Activated CD8-positive, alpha-beta T cell treated with anti-CD3 and anti-CD28 coated beads for 36 hours (primary cell): ENCODE measurements at places on chromosomes 6 and 20. TPM values are rescaled to one million over a fixed set of nuclear protein-coding genes. Genes with fewer than 3 reads are reported as not detected.

DNA sequence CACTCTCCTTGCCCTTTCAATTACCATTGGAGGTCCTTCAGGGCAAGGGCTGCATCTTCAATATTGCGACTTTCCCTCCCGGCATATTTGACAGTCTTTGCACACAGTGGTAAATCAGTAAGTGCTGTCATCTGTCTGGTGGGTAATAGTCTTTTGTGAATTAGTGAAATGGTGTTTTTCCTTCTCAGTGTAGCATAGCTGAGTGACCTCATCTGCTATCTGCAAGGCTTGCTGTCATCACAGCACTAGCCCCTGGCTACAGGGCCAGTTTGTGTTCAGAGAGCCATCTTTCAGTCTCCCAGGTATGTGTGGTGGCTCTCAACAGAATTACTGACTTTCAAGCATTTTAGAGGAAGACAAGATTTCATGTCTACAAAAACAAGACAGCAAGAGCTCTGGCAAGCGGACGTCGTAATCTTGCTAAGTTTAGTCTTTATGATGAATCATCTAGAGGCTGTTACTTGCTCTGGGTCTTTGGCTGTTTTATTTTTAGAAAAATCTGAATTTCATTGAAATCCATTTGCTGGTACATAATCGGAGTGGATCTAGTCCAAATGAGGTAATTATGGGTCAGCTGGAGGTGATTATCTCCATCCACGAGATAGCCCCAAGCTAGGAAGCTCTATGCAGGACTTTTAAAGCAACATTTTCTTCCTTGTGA, 528.9 kb downstream of the EPM2A start:
- no peak for DNase-seq

DNA sequence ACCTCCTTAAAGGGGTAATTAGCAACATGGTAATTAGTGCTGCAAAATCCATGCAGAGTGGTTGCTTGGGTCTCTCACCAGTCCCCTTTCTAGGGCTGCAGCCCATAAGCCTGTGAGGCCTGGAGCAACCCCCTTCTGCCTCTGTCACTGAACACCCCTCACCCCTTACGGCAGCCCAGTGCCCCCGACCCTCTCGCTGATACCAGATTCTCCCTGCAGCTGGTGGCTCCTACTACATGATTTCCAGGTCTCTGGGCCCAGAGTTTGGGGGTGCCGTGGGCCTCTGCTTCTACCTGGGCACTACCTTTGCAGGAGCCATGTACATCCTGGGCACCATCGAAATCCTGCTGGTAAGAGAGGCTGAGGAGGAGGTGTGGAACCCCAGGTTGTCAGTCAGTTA, 8.0 kb downstream of the SLC12A5 start:
- DNase-seq = no peak

GRCh38 chr20:63020681-63021080, 13.9 kb upstream of the BHLHE23 start:
- no peak for DNase-seq

GRCh38 chr20:37977338-37977737, 55.9 kb downstream of the TTI1 start:
- DNase-seq = peak; percentile 5

The SFTA2 gene
- not detected for total RNA-seq

The SIRPA gene
- total RNA-seq = 0.09 TPM

GRCh38 chr6:62808565-62809293, 402.5 kb upstream of the FKBP1C start:
- DNase-seq = no peak

The CD93 gene
- total RNA-seq = 0.11 TPM

DNA sequence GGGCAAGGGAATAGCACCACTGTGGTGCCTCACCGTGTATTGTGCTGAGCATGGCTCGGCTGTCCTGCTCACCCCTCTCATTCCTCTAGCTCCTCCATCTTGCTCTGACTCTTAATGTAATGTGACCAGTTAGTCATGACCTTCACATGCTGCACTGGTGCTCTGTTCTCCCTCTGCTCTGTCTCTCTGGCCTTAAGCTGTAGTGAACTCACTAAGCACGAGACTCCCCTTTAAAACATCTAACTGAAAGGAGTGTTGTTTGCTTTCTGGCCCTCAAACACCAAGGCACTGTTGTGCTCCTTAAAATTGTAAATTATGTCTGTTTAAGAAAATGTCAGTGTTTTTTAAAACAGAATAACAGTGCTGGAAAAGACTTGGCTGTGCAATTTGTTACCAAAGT, 140.4 kb downstream of the HDGFL1 start:
- no peak for DNase-seq

The PKIB gene
- 0.90 TPM for total RNA-seq

- no peak for DNase-seq
These were observed 329.6 kb downstream of the GRIK2 start for GRCh38 chr6:101722991-101723579.

GRCh38 chr20:47710665-47711045, 74.6 kb downstream of the SULF2 start:
- DNase-seq = no peak

DNA sequence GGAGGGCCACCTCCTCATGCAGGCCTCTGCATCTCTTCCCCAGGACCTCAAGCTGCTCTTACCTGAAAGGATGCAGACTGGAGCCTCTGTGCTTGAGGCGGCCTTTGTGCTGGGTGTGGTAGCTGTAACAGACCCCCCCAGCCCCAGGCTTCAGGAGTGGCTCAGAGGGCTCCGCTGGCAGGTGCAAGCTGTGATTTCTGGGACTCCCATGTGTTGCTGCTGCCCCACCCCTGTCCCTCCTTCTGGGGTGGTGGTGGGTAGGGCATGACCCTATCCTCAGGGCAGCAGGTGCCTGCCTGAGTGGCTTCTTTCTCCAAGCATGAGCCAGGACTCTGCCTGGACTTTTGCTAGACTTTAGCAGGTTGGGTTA, 121.2 kb downstream of the SULF2 start:
- DNase-seq = no peak

DNA sequence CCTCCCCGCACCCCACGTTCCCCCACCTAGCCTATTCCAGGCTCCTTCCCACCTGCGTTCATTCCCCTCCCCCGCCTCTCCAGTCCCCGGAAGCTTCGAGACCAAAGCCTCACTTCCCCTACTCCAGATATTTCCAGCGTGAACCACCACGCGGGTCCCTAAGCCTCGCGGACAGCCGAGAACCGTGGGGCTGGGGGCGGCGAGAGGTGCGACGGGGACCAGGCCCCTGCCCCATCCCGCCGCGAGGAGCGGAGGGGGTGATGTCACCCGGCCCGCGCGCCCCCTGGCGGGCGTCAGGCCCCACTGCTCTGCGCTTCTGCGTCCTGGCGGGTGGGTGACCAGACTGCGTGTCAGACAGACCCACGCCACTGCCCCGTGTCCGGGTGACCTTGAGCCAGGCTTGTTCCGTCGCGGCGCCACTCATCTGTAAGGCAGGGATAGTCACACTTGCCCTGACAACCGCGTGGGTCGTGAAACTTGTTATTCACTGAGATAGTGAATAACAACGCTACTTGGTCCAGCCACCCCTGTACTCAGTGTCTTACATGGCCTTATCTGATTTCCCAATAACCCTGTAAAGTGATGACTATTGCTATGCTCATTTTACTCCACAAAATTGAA, 9.0 kb upstream of the HSP90AB1 start:
- peak; percentile 80 for DNase-seq

GRCh38 chr20:20712474-20713243, at the start of gene RALGAPA2:
Gene RALGAPA2 (minus strand): TSS chr20:20712644. CDS start chr20:20712480, 164 bp downstream.
- DNase-seq = peak; percentile 97

DNA sequence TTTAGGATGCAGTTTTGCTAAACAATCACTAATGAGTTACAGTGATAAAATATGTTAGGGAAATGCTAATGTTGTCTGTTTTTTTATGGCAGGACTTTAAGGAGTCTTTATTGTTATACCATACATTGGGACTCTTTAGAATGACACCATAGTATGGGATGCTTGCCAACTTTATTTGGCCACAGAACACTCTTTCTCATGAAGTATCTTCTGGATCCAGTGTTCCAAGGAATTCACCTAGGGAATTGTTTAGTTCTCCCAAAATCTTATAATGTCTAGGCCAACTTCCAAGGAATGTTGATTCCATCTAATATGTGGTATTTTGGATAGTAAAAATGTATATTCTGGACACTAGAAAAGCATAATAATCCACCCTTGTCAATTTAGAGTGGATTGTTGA, 3.3 kb downstream of the RIN2 start:
- DNase-seq = no peak

- DNase-seq = no peak
These were observed 98.8 kb downstream of the MANEA start for GRCh38 chr6:95676011-95676628.

GRCh38 chr6:45231660-45232059, 96.5 kb upstream of the RUNX2 start:
- DNase-seq = no peak

DNA sequence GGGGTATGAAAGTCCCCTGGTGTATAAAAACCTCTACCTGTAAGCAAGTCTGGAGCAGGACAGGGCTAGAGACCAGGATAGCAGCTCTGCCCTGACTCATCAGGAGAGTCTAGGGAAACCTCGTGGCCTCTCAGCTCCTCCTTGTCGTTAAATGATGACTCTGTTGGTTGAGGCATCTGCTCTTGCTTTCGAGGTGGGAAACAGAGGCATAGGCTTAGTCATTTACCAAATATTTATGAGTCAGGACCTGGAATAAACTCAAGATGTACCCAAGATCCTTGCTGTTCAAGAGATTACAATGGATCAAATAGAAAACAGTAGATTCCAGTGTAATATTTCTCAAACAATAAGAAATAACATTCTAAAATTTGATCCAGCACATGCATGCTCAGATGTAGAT, 5.5 kb downstream of the MANBAL start:
- DNase-seq = no peak

The IL17A gene
- not detected for total RNA-seq

The ASIP gene
- total RNA-seq = not detected

- DNase-seq = no peak
These were observed 40.5 kb upstream of the NKX2-4 start for GRCh38 chr20:21437816-21438215.

The MAP3K5 gene
- 4.4 TPM for total RNA-seq

DNA sequence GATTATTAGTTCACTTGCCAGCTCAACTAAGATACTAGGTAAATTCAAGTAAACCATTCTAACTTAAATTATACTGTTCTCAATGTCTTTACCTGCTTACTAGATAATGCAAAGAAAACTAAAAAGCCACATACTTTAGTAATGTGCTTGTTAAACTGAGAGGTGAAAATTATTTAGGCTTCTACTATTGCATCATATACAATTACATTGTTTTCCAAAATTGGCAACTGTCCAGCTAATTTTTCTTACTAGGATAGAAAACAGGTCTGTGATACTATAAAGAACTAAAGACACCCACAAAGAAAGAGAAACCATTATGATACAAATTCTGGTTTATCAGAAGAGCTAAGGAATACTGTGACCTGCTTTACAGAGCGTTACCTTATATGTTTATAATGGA, 45.6 kb upstream of the ALDH8A1 start:
- no peak for DNase-seq

The RHAG gene
- not detected for total RNA-seq

- no peak for DNase-seq
These were observed 14.5 kb downstream of the SUN5 start for GRCh38 chr20:32989507-32990283.

The SAPCD1 gene
- total RNA-seq = 13.6 TPM

The SLC17A5 gene
- 5.0 TPM for total RNA-seq

The SALL4 gene
- total RNA-seq = 0.74 TPM

- no peak for DNase-seq
These were observed 196.2 kb upstream of the SYNDIG1 start for GRCh38 chr20:24273251-24273650.

The FERMT1 gene
- total RNA-seq = 0.09 TPM

DNA sequence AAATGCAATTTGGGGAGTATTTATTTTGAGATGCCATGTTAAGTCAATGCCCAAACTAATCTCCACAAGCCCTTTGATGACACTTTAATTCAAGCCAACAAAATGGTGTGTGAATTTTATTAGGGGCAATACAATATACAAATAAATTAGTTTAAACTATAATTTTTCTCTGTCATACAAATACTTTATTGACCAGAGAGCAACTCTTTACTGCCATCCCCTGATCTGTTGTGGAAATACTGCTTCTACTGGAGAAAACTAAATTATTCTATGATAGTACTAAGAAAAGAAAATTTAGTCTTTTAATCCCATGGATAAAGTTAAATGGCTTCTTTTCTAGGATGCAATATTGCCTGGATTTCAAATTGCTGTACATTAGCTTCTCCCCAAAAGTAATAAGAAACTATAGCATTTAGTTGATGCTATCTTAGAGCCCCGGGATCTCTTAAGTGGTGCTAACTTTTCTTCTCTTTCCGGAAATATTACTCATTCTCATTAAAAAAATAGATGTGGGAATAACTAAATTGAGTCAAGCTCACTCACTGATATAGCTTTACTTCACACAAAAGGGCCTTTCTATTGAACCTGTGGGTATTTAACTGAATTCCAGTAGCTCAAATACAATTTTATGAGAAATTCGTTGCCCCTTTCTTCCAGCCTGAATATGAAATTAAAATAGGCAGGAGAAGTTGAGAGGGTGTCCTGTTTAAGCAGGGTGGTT, 49.2 kb downstream of the SMPDL3A start:
- no peak for DNase-seq

- DNase-seq = no peak
These were observed 29.4 kb upstream of the KIAA1586 start for GRCh38 chr6:57017069-57017468.

- DNase-seq = no peak
These were observed 187.6 kb downstream of the ZFP64 start for GRCh38 chr20:52004018-52004417.

The NKAPL gene
- total RNA-seq = not detected

- peak; percentile 80 for DNase-seq
These were observed 31.9 kb downstream of the FOXO3 start for GRCh38 chr6:108592371-108593337.

The RNF5 gene
- 55.4 TPM for total RNA-seq

The SCRT2 gene
- total RNA-seq = not detected
